Endodermal cell (in vitro differentiated cells): ENCODE measurements at places on chromosomes 7 and 10. TPM values are rescaled to one million over a fixed set of nuclear protein-coding genes. Genes with fewer than 3 reads are reported as not detected.

DNA sequence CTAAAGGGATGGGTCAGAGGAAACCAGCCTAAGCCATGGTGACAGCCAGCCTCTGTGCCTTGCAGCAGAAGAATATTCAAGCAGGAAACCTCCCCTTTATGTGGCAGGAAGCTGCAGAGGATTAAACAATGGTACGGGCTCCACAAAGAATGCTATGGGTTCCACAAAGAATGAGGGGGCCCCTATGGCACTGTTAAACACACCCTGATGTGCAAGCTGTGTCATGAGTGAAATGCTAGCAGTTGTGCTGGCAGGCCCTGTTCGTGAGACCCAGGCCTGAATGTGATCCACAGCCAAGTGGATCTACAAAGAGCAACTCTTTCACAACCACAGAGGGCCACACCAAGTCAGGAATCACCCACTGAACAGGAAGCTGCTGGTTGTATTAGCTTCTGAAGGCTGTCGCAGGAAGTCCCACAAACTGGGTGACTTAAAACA lies 68.9 kb downstream of the MYOF start:
- no peak for DNase-seq

GRCh38 chr7:156652886-156653568 lies 12.5 kb downstream of the RNF32 start:
- no peak for DNase-seq

GRCh38 chr7:74302745-74303221 lies 13.6 kb downstream of the CLIP2 start:
- DNase-seq: no peak

DNA sequence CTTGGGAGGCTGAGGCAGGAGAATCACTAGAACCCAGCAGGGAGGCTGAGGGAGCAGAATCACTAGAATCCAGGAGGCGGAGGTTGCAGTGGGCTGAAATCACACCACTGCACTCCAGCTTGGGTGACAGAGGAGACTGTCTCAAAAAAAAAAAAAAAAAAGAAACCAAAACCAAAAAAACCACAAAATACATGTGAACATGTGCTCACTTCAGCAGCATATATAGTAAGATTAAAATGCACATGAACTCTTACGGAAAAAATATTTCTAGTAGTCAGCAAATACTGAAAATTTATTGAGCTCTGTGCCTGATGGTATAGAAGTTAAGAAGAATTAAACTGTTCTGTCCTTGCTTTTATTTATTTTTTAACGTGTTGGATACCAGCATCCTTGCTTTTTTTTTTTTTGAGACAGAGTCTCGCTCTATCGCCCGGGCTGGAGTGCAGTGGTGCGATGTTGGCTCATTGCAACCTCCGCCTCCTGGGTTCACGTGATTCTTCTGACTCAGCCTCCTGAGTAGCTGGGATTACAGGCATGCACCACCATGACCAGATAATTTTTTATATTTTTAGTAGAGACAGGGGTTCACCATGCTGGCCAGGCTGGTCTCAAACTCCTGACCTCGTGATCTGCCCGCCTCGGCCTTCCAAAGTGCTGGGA lies 9.6 kb upstream of the ZNF487 start:
- no peak for DNase-seq

DNA sequence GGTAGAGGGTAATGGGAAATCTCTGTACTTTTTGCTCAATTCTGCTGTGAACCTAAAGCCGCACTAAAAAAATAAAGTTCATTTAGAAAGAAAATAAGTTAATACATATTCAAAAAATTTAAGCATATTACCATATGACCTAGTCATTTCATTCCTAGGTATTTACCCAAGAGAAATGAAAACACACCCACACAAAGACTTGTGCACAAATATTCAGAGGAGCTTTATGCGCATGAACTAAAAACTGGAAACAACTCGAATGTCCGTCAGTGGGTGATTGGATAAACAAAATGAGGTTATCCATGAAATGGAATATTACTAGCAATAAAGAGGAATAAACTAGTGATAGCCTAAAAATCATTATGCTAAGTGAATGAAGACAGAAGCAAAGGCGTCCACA lies 62.6 kb upstream of the ZNRF2 start:
- no peak for DNase-seq

GRCh38 chr7:12694817-12695216 lies 7.4 kb downstream of the ARL4A start:
- no peak for DNase-seq

DNA sequence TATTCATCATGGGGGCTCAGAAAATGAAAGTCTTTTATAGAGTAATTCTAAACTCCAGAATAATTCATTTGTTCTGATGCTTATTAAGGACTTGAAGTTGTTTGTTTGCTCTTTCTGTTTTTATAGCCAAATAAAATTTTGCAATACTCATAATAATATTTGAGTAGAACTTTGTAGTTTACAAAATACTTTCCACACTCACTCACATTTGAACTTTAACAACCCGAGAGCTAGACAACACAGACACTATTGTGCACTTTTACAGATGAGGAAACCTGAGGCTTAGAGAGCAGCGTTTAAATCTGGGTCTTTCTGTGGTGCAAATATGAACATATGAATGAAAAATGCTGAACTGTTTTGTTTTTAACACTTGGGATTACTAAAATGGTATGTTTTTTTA lies 126.8 kb downstream of the KAT6B start:
- DNase-seq: no peak

- peak; percentile 97 for DNase-seq
These were observed 56.0 kb upstream of the BTRC start for GRCh38 chr10:101297901-101298486.

- DNase-seq: no peak
These were observed 28.0 kb upstream of the HIBADH start for GRCh38 chr7:27690649-27691048.

PIK3CG gene
- total RNA-seq: not detected in 3 replicates

PNLIPRP1 gene
- total RNA-seq: not detected in 3 replicates

MKX gene
- 0.20 and 0.55 TPM in 2 replicates for total RNA-seq

NODAL gene
- total RNA-seq: 71.0 and 88.6 TPM in 2 replicates

RABGEF1 gene
- 23.4 and 26.7 TPM in 2 replicates for total RNA-seq

GDF10 gene
- not detected in 3 replicates for total RNA-seq

TMEM270 gene
- total RNA-seq: not detected in 3 replicates

PCLO gene
- total RNA-seq: 4.2 to 11.0 TPM (median 5.0 TPM) in 3 replicates
